ENCODE measurements at places on chromosomes 1 and 21.

GRCh38 chr1:152398812-152399698, 15.0 kb downstream of the CRNN start:
- DNase-seq: no peak

DNA sequence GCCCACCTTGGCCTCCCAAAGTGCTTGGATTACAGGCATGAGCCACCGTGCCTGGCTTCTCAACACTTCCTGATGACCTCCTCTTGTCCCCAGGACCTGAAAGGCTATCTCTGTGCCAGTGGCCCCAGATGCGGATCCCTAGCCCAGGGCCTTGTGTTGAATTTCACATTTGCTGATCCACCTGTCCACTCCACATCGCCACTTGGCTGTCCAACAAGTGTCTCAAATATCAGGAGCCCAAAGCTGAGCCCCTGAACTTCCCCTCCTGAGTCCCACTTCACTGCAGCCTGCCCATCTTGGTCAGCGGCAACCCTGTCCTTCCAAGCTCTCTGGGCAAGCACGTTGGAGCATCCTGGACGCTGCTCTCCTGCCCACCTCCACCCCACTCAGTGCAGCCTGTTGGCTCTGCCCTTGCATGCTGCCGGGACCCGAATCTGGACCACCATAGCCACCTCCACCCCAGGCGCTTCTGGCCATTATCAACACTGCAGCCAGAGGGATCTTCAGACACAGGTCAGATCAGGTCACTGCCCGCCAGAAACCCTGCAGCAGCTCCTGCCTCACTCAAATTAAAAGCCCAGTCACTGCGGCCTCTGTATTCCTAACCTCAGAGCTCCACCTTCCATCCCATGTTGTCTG, 352.5 kb upstream of the VAMP3 start:
- DNase-seq: no peak

GRCh38 chr1:234584420-234584805, 25.6 kb downstream of the IRF2BP2 start:
- DNase-seq: no peak

- no peak for DNase-seq
These were observed 6.2 kb downstream of the EDN2 start for GRCh38 chr1:41478118-41478748.

DNA sequence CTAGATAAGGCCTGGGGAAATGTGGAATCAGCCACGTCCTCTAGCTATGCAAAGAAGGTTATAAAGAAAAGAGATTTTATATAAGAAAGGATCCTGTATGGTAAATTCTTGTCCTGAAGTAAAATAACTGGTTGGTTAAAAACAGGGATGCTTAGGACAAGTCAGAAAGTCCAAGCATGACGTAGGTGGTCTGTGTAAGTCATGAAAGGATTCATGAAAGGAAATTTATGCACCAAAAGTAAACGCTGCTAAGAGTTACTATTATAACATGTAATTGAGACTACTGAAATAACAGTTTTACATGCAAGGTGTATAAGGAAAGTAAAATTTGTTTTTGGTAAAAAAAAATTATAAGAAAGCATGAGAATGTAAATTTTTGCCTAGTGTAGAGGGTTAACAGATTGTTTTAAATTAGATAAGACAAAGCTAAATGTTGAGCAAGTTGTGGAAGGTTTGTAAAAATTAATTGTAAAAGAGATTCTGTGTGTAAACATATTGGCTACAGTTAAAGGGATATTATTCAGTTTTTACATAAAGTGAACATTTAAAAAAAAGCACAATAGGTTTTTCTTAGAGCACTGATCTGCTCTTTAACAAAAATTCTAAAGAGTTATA, 43.9 kb downstream of the PIGK start:
- no peak for DNase-seq

DNA sequence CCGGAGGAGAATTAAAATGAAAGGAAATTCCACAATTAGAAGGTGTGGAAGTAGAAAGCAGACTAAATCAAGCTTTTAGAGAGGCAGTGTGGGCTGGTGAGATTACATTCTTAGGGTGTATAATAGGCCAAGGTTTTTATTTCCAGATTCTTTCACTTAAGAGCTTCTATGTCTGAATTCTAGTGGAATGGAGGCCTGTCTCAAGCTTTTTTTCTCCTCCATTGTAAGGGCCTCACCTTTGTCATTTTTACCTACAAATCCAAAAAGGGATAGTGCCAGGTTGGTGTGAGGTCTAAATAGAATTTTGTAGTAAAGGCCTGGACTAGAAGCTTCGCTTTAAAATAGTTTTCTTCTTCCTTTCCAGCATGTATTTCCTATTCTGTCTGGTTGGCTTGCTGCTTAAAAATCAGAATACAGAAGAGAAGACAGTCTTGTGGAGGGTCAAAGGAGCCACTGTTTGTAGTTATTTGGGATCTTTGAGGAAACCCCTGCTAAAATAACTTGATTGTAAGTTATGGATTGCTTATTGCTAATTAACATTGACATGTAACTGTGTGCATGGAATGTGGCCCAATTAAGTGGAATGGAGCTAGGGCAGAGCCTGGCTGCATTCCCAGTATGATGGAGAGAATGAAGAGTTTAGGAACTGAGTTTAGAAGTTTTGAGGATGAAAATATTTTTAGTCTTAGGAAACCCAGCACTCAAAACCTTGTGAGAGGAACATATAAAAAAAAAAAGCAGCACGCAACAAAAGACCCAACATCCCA, 162.5 kb upstream of the B3GALT2 start:
- DNase-seq: no peak

GRCh38 chr1:9180111-9180819, 51.4 kb upstream of the GPR157 start:
- no peak for DNase-seq

- DNase-seq: peak; percentile 64
These were observed 33.2 kb downstream of the RCSD1 start for GRCh38 chr1:167663002-167663772.

DNA sequence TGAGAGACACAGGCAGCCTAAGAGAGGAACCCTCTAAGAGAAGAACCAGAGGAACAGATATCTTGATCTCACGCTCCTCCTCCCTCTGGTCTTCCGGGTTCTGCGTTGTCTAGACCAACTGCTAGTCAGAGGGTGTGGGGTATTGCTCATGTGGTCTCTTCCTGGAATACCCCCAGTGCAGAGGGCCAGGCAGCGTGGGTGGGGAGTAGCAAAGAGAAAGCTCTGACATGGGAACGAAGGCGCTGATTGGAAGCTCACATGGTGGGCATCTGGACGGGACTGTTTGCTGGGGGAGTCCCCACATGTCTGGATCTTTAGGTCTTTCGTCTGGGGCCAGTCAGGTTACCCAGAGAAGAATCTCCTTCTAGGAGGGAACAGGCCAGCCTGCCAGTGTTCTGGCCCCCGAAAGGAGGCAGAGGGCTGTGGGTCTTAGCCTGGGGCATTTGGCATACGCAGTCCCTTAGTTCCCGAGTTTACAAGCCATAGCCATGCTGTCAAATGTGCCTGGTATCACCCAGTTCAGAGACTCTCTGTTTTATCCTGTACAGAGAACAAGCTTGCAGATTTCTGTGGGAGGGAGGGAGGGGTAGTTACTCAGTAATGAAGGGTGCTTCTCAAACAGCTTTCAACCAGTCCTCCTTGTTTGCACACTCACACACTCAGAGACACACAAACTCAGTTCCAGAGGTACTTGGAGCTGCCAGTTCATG, 18.3 kb upstream of the IL6R start:
- DNase-seq: no peak

DNA sequence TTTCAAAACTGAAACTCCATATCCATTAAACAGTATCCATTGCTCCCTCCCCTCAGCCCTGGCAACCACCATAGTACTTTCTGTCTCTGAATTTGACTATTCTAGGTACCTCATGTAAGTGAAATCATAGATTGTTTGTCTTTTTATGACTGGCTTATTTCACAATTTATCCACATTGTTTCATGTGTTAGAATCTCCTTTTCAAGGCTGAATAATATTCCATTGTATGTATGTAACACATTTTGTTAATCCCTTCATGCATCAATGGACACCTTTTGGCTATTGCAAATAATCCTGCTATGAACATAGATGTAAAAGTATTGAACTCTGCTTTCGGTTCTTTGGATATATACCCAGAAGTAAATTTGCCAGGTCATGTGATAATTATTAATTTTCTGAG, 37.5 kb downstream of the AGO3 start:
- no peak for DNase-seq

GRCh38 chr1:111489604-111490003, 13.8 kb downstream of the ADORA3 start:
- DNase-seq: no peak

- DNase-seq: no peak
These were observed 186.9 kb downstream of the RRAGC start for GRCh38 chr1:38672692-38673091.

- no peak for DNase-seq
These were observed 80.6 kb downstream of the CENPF start for GRCh38 chr1:214683621-214684020.

- DNase-seq: no peak
These were observed at the start of gene LRRC39 for GRCh38 chr1:100178091-100178490. TSS of gene LRRC39 (minus strand) at chr1:100178256. CDS start at chr1:100168516, 9,740 bp downstream.

DNA sequence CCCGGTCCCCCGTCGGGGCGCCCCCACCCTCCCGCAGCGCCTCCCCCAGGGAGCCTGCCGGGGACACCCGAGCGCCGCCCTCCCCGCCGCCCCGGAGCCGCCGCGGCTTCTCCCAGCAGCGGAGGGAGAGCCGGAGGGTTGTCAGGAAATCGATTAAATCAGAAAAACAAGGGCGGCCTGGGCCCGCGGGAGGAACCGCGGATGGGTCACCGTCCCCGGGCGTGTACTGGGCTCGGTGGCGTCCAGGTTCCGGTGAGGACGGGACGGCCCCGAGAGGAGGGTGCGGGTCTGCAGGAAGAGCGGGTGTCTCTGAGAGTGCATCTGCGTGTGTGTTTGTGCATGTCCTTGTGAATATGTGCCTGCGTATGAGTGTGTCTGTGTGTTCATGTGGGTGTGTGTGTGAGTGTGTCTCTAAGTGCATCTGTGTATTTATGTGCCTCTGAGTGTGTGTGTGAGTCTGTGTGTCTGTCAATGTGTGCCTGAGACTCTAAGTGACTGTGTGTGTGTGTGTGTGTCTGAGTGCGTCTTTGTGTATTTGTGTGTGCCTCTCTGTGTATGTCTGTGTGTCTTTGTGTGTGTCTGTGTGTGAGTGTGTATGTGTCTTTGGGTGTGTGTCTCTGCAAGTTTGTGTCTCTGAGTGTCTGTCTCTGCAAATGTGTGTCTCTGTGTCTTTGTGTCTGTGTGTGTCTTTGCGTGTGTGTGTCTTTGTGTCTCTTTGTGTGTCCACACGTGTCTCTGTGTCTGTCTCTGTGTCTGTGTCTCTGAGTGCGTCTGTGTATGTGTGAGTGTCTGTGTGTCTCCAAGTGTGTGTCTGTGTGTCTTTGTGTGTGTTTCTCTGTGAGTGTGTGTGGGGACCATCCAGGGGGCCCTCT, 1.1 kb downstream of the SPSB1 start:
- no peak for DNase-seq

GRCh38 chr1:94271373-94271772, 34.0 kb upstream of the ARHGAP29 start:
- DNase-seq: no peak

DNA sequence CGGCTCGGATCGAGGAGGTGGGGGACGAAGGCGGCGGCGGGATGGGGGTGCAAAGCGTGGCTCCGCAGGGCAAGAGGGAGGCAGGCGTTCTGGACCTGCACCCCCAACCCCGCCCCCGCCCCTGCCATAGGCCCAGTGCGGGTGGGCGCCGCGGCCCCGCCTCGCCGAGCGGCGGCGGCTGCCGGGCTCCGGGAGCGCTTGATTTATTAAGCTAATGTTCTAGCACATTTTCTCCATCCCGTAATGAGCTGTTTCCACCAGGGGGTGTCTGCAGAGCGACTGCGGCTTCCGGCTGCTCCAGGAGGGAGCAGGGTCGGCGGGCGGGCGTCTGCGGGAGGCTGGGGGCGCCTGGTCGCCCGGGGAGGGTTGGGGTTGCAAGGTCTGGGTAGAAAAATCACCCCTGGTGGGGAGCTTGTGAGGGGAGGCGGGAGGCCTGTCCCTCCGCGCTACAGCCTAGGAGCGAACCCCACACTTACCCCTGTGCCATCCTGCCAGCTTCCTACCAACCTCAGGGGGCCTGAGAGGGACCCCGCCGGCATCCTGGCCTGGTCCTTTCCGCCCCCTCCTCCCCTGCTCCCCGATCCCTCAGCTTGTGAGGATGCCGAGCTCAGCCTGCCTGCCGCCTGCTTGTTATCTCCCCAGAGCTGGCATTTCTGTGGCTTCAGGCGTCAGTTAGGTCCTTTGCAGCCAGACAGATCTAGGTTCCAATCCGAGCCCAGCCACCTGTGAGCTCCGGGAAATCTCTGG, 48.5 kb upstream of the ACOT11 start:
- DNase-seq: no peak

DNA sequence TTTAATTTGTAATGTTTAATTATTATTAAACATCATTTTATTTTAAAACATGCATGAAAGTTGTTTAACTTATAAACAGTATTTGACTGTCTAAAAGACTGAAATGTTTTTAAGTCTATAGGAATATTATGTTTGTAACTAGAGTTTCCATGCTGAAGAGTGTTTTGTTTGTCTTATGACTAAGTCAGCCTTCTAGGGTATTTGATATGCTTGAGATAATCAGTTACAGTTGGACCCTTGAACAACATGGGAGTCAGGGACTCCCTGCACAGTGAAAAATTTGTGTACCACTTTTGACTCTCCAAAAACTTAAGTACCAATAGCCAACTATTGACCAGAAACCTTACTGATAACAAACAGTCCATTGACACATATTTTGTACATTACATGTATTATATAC, 45.5 kb upstream of the KANK4 start:
- no peak for DNase-seq

DNA sequence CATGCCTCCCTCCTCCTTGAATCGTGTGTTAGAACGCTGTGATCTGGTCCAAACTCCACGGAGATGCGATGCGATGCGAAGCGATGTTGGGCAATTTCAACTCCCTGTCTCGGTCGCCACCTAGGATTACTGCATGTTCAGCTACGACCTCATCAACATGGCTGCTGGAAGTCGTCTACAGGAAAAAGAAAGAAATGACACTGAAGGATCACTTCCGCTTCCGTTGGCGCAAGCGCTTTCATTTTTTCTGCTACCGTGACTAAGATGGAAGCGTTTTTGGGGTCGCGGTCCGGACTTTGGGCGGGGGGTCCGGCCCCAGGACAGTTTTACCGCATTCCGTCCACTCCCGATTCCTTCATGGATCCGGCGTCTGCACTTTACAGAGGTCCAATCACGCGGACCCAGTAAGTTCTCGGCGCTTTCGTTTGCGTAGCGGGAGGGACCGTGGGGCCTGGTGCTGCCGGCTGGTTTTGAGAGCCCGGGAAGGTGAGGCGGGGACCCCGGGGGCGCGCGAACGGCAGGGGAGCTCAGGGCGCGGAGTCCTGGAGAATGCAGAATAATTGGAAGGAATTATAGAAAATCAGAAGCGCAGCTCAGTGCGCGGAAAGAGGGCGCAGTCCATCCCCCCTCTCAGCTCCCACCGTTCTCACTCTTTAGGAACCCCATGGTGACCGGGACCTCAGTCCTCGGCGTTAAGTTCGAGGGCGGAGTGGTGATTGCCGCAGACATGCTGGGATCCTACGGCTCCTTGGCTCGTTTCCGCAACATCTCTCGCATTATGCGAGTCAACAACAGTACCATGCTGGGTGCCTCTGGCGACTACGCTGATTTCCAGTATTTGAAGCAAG, at the start of gene PSMB4:
TSS of gene PSMB4 (plus strand) at position 250 of the 848 bp plus-strand sequence. CDS start at position 265, 15 bp downstream.
- peak; percentile 68 for DNase-seq

- DNase-seq: no peak
These were observed 39.6 kb upstream of the TRABD2B start for GRCh38 chr1:48036710-48037355.

Measured in epithelial cell of prostate (primary cell).